ENCODE measurements at places on chromosomes 1 and 21.
A peak's percentile ranks its signal among the peaks of the same experiment; 100 is the strongest.

- DNase-seq = no peak
These were observed 178.0 kb upstream of the DPT start for GRCh38 chr1:168907053-168907452.

DNA sequence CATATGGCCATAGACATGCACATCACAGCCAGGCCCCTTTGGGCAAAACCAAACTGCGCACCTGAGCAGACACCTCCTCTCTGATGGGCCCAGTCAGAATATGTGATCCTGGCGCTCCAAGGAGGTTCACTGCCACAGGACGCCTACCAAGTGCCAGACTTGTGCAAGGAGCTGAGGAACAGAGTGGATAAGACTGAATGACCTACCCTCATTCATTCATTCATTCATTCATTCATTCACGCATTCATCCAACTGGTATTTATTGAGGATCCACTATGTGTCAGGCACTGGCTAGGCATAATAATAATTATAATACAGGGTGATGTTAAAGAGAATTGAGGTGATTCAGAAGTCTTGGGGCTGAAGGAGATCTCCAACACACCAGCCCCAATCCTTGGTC, 2.4 kb upstream of the IGSF21 start:
- no peak for DNase-seq

- no peak for DNase-seq
These were observed 39.3 kb upstream of the EPS8L3 start for GRCh38 chr1:109802901-109803561.

DNA sequence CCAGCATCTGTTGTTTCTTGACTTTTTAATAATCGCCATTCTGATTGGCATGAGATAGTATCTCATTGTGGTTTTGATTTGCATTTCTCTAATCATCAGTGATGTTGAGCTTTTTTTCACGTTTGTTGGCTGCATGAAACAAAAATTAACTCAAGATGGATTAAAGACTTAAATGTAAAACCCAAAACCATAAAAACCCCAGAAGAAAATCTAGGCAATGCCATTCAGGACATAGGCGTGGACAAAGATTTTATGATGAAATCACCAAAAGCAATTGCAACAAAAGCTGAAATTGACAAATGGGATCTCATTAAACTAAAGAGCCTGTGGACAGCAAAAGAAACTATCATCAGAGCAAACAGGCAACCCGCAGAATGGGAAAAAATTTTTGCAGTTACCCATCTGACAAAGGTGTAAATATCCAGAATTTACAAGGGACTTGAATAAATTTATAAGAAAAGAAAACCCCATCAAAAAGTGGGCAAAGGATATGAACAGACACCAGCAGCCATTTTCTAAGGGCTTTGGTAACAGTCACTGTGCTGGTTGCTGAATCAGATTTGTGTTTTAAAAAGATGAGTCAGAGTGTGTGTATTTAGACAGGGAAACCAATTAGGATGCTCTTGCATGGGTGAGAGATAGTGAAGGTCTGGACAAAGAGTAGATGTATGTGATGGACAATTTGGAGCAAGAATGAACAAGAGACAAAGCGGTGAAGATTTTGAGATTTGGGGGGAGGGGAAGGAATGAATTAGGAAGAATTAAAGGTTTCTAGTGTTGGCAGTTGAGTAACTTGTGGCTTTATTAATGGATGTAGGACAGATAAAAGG, 110.7 kb downstream of the RYR2 start:
- DNase-seq = no peak

DNA sequence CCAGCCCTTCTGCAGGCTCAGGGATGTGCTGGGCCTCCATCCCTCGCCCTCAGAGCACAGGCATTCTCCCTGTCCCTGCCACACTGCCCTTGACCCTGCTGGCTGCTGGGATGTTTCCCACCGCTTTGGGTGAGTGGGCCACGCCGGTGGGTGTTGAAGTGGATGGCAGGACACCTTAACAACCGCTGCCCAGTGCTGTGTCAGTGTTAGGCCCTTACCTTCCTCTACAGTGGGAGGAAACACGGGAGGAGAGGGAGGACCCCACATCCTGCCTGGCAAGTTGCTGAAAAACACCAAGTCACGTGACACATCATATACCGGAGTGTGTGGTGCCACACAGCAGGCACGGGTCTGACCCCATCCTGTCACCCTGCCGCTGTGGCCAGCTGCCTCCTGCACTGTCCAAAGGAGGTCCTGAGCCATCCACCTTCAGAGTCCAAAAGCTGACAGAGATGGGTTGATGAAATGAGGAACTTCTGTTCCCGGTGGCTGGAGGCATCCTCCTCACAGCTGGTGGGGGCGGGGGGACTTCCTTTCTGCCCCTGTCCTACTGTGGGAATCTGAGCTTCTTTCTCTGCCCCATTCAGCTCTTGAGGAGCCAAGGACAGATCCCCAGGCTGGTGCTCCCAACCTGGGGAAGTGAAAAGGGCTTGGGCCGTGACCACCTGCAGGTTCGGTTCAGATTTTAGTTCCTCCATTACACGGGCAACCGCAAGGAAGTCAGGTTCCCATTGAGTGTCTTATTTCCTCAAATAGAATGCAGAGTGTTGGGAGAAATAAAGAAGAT, 3.2 kb upstream of the THEMIS2 start:
- no peak for DNase-seq

GRCh38 chr21:38954588-38955004, 148.9 kb downstream of the ETS2 start:
- DNase-seq = no peak

GRCh38 chr1:85611425-85611824, 30.9 kb downstream of the CCN1 start:
- no peak for DNase-seq

GRCh38 chr21:33264561-33264960, 1.6 kb upstream of the IL10RB start:
- DNase-seq = no peak

GRCh38 chr1:95396557-95396956, 162.5 kb downstream of the RWDD3 start:
- DNase-seq = no peak

DNA sequence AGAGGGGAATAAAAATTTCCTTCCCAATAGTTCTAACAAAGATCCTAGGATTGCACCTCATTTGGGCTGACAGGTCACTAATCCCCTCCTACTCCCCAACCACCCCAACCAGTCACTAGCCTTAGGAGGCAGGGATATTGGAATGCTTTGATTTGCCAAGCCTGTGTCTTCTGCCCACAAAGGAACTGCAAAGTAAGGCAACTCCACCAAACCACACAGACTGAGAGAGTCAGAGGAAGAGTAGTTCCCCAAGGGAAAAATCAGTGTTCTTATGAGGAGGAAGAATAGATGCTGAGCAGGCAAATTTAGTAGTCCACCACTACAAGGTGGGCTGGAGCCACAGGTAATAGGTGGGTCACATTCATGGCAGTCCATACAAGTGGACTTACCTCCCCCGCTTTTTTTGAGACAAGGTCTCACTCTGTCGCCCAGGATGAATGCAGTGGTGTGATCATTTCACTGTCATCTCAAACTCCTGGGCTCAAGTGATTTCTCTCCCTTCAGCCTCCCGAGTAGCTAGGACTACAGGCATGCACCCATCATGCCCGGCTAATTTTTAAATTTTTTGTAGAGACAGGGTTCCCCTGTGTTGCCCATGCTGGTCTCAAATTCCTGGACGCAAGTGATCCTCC, 3.7 kb upstream of the TMEM39B start:
- DNase-seq = no peak

- no peak for DNase-seq
These were observed 96.8 kb upstream of the RUNX3 start for GRCh38 chr1:25026730-25027450.

GRCh38 chr1:31666263-31666963, 21.7 kb upstream of the PEF1 start:
- DNase-seq = no peak

GRCh38 chr21:42818328-42818749, 61.0 kb downstream of the WDR4 start:
- DNase-seq = peak; percentile 62

DNA sequence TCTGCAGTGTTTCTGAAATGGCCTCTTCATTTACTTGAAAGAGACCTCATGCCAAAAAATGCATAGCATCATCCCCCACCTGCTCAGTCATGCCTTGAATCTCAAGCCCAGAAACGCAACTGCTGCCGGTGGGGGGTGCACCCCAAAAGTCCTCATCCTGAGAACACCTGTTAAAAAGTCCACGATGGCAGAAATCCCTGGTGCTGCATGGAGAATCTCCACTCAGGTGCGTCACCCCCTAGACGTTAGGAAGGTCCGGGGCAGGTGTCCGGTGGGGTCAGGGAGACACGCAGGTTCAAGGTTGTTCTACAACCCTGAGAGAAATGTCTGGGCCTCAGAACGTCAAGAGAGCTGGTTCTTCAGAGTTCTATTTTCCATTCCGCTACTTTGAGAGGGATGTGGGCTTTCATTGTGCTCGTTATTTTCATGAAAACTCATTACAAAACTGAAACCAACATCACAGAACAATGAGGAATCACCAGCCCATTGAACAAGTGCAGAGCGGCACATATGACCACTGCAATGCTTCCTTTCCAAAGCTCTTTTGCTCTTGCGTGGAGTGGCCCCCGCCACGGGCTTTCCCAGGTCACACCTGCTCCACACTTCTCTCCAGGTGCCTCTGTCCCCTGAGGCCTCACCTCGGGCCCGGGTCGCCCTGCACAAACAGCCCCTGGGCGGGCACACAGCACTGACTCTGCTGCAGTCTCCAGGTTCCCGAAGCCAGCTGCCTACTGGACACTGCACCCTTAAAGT, 201.9 kb downstream of the TOMM20 start:
- no peak for DNase-seq

DNA sequence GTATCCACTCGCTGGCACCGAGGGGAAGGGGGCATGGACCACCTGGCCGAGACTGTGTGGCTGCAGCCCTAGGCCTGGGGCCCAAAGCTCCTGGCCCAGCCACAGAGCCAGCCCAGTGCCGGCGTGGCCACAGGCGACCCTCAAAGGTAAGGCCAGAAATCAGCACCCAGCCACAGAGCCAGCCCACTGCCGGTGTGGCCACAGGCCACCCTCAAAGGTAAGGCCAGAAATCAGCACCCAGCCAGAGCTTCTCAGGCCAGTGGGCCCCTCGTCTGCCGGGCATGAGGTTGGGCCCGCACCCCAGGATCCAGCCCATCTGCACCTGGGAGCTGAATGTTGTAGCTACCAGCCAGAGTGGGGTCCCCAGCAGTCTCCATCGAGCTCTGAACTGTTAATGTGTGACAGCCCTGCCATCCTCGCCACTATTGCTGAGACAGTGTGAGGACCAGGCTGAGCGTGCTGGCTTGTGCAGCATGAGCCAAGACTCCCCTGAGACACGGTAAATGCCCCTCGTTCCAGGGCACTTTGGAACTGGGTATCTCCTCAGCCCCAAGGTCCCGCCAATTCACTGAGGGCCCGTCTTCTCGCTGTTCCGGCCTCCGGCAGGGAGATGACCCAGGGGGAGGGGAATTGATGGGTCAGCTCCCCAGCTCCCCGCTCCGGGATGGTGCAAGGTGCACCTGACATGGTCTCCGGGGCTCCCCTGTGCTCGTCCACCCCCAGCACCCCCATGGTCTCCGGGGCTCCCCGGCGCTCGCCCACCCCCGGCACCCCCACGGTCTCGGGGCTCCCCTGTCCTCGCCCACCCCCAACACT, 4.7 kb upstream of the FTCD start:
- DNase-seq = no peak

- no peak for DNase-seq
These were observed 119.5 kb downstream of the NTMT2 start for GRCh38 chr1:170265234-170265633.

GRCh38 chr1:84480650-84481049, 1.6 kb downstream of the RPF1 start:
- DNase-seq = no peak

DNA sequence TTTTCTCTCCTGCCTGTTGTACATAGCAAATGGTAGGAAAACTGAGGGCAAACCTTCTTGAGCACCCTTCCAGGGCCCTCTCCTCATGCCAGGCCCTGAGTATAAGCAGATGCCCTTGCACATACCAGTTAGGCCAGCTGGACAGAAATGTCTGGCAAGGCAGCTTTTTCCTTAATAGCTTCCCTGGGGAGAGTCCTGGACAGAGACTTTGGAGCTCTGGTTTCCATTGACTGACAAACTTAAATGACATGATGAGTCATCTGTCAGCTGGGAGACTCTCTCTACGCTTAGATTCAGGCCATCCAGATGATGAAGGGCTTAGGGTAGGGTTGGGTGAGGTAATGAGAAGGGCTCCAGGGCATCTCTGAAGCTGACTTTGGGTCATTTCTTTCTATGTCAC, 317.5 kb downstream of the ASTN1 start:
- no peak for DNase-seq

DNA sequence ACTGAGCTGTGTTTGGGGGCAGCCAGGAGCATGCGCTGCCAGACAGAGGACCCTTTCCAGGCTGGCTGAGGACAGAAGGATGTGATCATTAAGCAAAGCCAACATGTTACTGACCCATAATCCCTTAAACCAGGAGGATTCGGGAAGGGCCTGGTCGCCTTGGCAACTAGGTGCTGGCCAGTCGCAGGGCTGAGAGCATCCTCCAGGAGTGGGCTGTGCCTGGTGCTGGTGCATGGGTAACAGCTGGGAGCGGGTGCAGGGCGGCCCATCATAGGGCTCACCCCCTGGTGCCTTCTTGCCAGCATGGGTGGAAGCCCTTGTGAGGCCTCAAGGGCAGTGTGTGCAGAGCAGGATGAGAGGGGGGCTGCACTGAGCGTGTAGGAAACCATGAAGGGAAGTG, 17.2 kb downstream of the CDK18 start:
- no peak for DNase-seq

DNA sequence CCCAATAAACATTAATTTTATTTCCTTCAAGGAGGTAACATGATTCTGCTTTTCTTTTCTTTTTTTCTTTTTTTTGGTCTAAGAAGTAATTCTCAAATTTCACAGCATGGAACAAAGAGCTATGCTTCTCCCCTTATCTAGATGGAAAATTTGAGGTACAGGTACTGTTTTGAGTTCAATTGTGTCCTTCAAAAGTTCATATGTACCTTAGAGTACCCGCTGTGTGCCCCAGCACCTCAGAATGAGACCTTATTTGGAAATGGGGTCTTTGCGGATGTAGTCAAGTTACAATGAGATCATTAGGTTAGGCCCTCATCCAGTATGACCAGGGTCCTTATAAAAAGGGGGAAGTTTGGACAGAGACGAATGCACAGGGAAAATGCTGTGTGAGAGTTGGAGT, 22.0 kb downstream of the ELAPOR1 start:
- DNase-seq = no peak

DNA sequence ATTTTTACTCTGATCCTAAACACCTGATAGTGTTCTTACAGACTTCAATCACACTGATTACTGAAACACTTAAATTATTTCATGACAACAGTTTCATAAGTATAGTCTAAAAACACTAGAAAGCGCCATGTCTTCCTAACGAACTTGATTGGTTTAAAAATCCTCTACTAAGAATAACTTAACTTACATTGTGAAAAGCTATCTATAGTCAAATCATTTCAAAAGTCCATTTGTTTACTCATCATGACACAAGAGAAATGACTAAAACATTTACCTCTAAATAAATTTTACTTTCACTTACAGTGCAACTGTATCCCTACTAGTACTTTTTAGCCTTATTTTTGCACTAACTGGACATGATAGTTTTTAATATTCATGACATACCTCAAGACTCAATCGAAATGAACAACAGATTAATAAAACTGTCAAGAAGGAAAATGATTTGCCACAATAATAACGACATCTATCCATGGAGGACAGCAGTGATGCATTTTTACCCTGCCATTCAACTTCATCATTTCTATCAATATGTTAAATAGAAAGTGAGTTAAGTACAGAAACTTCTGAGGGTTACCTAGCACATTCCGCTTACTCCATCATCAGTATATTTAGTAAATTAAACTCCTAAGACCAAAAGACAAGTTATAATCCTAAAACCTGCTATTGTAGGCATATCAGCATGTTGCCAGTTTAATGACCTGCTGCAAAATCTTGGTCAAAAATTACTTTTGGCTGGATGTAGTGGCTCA, 38.4 kb downstream of the AHCTF1 start:
- no peak for DNase-seq

Data from adrenal gland (tissue), 19 donors.